NCI-H526 treated with DMSO at 0.1 percent for 48 hours (cell line): ENCODE measurements at places on chromosomes 5 and 9.

- DNase-seq, result no peak
Observed at GRCh38 chr5:173926359-173926758, 38.2 kb downstream of the CPEB4 start.

DNA sequence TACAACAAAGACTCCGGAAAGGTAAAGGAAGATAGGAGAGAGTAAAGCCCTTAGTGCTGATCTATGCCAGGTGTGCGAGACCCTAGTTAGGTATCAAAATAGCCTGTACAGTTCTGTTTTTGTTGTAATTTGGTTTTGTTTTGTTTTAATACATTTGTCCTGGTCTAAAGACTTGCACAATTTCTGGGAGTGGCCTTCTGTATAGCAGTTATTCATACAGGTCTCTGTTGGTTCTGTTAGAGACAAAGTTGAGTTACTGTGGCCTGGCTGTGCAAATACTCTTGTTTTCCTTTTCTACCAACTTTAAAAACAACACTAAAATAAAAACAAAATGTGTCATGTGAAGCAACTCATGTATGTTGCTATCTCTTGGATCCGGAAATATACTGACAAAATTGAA, 163.6 kb downstream of the COMMD10 start:
- DNase-seq, result no peak

DNA sequence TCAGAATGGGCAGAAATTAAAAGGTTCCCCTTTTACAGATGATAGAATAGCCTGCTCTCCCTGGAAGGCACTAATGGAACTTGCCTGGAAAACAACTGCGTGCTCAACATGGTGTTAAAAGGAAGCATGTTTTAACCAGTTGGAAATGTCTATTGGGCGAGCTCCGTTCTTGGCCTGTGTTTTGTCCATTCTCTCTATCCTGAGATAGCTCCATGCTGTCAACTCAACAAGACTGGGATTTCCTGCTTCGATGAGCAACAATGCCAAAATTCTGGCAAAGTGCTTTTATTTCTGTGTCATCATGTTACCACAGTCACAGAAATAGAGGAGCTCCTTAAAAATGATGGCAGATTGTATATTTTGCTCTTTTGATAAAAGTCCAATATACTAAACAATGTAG, 198.3 kb downstream of the PLK2 start:
- no peak for DNase-seq

- DNase-seq, result no peak
Observed at GRCh38 chr9:137817236-137818200, 60.1 kb upstream of the CACNA1B start.

DNA sequence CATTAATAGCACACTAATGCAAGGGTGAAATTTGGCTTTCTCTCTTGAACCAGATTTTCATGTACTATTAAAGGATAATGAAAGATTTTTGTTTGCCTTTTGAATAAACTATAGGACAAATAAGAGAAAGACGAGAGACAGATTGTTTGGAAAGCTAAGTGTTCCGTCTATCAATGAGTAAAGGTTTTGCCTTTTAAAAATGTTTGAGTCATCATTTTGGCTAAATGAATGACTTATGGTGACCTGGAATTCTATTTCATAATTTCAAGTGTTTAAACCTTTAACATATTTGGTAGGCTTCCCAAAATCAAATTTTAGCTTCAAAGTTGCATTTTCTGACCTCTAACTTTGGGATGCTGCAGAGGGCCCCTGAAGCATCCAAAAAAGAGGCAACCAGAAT, 145.2 kb downstream of the SLC25A46 start:
- DNase-seq, result no peak

DNA sequence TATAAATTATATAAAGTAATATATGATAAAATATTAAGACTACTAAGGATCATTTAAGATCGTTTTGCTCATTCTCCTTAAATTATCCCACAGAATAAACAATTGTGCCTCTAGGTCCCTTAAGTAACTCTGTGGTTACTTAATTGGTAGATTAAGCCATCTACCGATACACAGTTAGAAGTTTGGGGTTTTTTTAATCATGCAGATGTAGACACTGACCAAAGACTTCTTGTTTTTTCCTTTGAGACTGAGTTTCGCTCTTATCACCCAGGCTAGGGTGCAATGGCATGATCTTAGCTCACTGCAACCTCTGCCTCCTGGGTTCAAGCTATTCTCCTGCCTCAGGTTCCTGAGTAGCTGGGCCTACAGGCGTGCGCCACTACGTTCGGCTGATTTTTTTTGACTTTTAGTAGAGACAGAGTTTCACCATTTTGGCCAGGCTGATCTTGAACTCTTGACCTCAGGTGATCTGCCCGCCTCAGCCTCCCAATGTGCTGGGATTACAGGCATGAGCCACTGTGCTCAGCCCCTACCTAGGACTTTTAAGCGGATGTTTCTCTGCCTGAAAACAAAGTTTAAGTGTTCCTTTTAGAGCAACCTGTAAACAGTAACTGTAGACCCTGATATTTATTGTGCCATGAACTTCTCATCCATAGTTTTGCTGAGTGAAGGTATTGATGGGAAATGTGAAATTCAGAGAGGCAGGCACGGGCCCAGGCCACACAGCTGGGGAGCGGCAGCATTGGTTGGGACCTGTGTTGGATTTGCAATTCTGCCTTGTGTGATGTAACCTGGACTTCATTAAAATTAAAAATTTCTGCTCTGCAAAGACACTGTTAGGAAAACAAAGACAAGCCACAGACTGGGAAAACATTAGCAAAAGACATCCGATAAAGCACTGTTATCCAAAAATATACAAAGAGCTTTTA, 11.6 kb downstream of the CEL start:
- DNase-seq, result no peak

DNA sequence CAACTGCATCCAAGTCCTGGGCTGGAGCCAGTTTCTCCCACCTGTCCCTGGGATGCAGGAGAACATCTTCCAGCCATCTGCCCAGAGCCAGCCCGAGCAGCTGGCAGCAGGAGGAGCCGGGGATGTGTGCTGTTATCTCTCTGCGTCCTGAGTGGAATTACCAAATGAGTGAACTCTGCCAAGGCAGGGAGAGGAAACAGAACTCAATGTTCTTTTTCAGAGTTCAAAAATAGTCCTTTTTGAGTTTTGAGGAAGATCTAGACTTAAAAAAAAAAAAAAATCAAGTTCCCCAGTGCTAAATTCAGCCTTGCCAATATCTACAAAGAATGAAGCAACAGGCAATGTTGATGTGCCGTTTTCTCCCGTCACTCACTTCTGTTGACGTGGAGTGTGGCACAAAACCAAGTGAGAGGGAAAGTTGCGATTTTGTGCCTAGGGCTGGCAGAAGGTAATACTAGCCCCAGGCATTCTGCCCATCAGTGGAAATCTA, 56.2 kb downstream of the TMOD1 start:
- no peak for DNase-seq

DNA sequence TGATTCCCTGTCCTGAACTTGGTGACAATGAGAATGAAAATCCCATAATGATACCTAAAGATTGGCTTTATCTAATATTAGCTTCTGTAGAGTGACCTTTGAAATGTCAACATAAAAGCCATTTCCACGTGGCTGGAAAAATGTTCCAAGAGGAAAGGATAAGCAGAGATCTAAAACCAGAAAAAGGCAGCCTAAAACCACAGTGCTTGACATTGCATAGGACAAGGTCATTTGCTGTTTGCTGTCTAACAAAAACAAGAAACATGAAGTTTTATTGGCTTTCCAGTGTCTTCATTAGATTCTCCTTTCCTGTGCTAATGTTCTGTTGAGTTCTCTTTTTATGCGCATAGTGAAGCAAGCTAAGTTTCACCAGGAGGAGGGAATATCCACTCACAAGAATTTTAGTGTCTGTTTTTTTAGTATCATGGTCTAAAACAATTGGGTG, 44.6 kb downstream of the CPEB4 start:
- DNase-seq, result no peak

DNA sequence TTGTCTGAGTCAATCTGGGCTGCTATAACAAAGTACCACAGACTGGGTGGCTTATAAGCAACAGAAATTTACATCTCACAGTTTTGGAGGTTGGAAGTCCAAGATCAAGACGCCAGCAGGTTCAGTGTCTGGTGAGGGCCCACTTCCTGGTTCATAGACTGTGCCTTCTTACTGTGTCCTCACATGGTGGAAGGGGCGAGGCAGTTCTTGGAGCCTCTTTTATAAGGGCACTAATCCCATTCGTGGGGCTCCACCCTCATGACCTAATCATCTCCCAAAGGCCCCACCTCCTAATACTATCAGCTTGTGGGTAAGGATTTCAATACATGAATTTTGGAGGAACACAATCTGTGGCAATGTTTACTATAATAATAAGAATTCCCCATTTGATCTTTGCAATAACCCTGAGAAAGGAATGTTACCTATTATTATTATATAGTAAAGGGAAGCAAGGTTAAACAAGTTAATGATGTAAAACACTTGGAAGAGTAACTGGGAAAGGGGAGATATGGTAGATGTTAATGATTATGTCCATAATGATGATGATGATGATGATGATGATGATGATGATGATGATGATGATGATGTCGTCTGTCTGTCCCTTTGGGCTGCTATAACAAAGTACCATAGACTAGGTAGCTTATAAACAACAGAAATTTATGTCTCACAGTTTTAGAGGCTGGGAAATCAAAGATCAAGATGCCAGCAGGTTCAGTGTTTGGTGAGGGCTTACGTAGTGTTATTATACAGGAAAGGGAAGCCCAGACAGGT, 40.8 kb downstream of the WHRN start:
- no peak for DNase-seq

DNA sequence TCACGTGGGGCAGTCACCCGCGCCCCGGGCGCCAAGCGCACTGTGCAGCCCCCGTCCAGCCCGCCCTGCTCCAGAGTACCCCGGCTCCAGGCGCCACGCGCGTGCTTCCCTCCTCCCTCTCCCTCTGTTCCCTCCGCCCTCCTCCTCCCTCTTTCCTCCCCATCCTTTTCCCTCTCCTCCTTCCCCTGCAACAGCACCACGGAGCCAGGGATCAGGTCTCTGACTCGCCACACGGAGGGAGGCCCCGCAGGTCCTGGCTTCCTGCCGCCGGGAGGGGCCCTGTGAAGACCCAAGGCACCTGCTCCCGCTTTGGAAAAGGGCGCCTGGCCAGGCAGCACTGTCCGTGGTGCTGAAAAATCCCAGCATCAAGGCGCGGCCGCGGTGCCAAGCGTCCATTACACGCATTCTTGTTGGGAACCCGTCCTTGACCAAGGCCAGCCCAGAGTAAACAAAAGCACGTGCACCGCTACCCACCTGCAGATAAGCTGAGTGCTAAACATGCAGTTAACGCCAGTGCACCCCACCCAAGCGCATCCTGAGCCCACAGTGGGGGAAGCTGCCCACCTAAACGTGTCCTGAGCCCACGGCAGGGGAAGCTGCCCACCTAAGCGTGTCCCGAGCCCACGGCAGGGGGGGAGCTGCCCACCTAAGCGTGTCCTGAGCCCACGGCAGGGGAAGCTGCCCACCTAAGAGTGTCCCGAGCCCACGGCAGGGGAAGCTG, 21.7 kb downstream of the SLC6A18 start:
- no peak for DNase-seq

GRCh38 chr9:104900324-104900723, 27.6 kb downstream of the ABCA1 start:
- no peak for DNase-seq

DNA sequence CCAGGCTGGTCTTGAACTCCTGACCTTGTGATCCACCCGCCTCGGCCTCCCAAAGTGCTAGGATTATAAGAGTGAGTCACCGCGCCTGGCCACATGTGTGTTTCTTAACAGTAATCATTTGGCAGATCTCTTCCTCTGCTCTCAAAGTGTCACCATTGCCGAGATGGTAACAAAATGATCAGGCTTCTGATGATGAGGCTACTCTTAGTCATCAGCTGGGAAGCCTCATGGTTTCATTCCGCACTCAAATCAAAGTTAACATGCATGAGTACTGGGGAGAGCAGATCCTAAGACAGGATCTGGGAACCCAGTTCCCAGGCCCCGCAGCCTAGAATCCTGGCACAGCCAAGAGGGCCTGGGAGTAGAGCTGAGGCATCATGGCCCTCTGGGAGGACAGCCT, 27.4 kb downstream of the BARHL1 start:
- no peak for DNase-seq

DNA sequence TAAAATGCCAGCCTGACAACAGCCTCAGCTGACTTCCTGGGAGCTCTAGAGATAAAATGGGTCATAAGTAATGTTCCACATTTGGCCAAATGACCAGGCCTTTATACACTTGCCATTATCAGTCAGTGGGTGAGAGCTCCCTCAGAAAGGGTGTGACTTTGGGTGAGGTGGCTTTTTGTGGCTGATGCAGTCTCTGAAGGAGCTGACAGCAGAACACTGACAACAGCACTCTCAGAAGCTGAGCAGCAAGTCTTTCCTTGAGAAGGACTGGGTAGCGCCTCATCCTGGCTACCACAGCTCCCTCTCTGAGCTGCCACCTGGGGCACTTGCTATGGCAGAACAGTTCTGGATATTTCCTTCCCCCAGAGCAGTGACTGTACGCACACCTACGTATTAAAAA, 22.0 kb upstream of the GNAQ start:
- no peak for DNase-seq

- DNase-seq, result no peak
Observed at GRCh38 chr5:93716453-93716852, 24.9 kb downstream of the POU5F2 start.
